ENCODE measurements at places on chromosomes 3 and 15.
A peak's percentile ranks its signal among the peaks of the same experiment; 100 is the strongest.

DNA sequence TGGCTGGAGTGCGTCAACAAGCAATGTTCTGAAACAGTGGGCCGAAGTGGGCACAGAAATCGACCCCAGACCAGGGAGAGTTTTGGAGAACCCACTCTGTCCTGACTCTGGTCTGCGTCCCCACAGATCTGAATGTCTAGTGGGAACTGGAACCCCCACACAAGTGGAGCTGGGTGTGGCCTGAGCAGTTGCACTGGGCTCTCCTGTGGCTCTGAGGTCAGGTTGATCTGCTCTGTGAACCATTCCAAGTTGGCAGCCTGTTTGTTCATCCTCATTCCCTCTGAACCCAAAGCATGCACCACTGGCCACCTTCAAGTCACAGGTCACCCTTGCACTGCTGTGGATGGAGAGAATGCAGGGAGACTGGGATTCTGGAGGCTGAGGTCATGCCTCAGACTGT, 60.5 kb downstream of the STARD5 start:
- DNase-seq = no peak

GRCh38 chr3:172800156-172800555, 49.6 kb downstream of the ECT2 start:
- no peak for DNase-seq

- no peak for DNase-seq
These were observed 636.4 kb downstream of the OTOL1 start for GRCh38 chr3:162132981-162133380.

- DNase-seq = no peak
These were observed 1035.9 kb downstream of the PLOD2 start for GRCh38 chr3:145124900-145125678.

GRCh38 chr15:82566690-82567089, 26.4 kb upstream of the RPS17 start:
- no peak for DNase-seq

DNA sequence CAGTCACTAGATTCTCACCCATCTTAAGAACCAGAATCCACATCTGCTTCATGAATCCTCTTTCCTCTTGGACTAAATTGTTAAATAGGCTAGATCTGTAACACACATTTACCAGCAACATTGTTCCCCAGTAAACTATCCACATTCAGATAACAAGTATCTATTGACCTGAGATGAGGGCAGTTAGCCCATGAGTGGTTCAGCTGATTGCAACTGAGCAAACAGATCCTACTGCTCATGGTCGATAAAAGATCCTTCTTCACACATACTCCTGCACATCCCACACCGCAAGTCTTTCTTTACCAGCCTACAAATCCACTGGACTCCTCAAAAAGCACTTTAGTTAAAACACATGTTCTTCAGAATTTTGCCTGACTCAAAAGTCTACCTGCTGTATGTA, 59.2 kb downstream of the UACA start:
- no peak for DNase-seq

DNA sequence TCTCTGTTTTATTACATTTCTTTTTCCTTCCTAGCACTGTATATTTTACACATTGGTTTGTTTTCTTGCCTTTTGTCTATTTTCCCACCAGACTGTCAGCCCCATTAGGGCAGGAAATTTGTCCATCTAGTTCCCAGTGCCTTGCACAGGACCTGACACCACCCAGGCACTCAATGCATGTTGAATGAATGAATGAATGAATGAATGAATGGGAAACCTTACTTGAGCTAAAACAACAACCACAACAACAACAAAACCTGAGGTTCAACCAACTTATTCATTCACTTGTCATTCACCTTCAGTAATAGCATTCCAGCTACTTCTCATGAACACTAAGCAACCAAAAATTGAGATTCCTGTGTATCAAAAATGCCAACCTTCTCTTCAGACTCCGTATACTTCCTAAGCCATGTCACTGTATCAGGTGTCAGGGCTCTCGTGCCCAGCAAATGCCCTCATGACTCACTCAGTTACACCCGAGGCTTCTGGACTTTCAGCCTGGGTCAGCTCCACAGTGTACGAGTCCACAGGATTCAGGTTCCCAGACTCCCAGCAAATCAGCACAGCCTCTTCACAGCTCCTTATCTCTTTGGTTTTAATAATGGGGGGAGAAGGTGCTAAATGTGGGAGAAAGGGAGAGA, 37.3 kb downstream of the FSD2 start:
- DNase-seq = no peak

- peak; percentile 30 for DNase-seq
These were observed 21.3 kb downstream of the VGLL3 start for GRCh38 chr3:86969500-86970189.

- no peak for DNase-seq
These were observed 439.7 kb upstream of the FRG2C start for GRCh38 chr3:75224412-75224811.

DNA sequence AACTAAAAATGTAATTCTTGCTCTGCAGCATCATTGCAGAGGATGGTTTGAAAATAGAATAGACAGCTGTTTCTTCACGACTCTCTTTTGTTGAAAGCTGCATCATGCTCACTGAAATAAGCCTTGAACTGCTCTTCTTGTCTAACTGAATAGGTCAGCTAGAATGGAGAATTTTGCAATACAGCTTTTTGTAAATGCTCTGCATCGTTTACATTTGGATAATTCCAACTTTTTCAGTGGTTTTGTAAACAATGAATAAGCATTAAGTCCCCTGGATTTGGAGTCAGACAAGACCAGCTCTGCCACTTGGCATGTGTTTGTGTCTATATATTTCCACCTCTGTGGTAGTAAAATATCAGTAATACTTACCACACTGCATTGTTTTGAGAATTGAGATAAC, 95.2 kb downstream of the PLSCR2 start:
- DNase-seq = no peak

DNA sequence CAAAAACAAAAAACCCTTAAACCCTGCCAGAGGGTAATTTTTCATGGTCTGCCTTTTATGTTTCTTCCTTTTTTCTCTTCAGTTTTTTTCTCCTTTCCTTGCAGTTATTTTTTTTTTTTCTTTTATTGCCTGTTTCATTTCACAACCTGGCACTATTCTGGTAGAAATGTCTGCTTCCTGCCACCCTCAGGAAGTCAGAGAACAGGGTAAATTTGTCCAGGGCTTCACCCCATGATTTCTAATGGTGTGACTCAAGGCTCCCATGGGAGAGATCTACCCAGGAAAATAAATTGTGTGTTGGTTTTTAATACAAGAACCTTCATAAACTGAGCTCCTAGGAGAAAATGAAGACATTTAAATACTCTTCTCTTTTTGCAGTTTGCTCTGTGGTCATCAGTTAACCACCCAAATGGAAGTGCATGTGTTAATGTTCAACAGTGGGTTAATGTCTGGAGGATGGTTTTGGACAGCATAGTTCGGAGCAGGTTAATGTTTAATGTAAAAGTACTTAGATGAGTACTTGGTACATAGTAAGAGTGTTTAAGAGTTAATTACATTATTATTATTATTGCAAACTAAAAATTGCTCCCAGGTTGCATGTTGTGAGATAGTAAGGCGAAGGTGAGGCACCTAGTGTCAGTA, 45.9 kb downstream of the CGNL1 start:
- no peak for DNase-seq

DNA sequence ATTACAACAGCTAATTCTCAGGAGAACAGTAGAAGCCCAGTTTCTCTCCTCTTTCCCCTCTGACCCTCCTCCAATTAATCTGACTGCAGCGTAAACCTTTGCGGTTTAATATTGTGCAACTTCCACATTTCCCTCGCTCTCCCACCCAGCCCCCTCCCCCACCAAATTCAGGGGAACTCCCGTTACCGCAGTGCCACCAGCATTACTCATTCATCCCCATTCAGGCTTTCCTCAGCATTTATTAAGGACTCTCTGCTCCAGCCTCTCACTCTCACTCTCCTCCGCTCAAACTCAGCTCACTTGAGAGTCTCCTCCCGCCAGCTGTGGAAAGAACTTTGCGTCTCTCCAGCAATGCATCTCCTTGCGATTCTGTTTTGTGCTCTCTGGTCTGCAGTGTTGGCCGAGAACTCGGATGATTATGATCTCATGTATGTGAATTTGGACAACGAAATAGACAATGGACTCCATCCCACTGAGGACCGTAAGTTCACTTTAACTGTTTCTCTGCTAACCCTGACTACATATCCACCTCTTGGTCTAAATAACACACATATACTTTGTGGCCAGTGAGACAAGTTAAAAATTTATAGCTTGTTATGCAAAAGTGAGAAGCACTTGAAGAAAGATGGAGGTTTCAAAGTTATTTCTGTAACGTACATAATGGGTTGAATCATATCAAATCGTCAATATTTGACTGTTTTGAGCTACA, at the start of gene PTX3:
PTX3 (plus strand) TSS at position 268 of the 709 bp plus-strand sequence; CDS start at position 352, 84 bp downstream.
- DNase-seq = peak; percentile 14

DNA sequence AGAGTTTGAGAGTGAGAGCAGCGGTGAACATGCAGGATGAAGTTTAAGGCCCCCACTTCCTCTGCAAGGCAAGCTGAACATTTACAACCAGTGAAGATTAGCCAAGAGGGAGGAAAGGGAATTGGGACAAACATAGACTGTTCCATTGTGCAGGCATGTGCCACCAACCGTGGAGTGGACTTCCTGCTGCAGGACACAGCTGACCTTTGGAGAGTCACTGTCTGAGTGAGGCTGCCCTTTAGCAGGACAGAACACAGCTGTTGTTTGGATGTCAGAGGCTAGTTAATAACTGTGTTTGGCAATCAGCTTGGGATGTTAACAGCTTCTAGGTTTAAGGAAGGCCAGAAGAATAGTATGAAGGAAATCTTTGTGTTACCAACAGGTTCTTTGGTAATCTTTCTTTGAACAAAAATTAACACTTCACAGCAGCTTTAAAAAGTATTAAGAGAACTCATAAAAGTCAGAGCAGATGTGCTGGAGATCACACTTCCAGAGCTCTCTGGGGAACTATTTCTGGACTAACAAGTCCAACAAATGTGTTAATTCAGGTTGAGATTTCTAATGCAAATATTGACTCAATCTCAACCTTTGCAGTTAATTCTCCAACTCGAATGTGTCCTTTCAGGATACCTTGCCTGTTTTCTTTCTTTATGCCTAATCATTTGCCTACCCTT, 31.4 kb downstream of the CTDSPL start:
- DNase-seq = no peak

- DNase-seq = no peak
These were observed 53.9 kb upstream of the PCSK6 start for GRCh38 chr15:101543431-101543830.

DNA sequence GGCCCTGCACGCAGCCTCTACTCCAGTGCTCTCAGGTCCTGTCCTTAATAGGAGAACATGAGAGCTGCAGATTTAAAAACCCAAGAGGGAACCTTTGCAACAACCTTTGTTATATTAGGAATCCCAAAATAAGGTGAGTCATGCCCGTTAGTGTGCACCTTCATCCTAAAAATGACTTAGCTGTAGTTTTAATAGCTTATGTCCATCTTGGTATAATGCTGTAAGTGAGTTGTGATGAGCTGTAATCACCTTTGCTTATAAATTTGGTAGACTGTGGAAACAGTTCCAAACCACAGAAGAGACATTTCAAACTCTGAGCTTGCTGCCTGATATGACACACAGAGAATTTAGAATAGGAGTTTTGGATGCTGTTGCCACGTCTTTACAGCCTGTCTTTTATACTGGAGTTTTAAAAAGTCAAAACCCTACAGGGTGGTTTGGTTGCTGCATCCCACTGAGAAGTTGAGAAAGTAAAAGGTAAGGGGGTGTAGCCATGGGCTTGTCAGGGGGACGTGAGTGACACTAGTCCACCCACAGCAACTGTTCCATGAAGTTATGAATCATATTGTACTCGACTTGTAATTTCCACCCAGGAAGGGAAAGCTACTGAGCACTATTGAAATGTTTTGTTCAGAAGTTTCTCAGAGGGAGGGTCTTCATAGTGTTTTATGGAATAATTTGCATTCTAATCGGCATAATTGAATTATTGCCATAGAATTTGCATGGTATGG, 27.4 kb upstream of the CD47 start:
- no peak for DNase-seq

GRCh38 chr15:23524816-23525215, 40.7 kb upstream of the MKRN3 start:
- no peak for DNase-seq

DNA sequence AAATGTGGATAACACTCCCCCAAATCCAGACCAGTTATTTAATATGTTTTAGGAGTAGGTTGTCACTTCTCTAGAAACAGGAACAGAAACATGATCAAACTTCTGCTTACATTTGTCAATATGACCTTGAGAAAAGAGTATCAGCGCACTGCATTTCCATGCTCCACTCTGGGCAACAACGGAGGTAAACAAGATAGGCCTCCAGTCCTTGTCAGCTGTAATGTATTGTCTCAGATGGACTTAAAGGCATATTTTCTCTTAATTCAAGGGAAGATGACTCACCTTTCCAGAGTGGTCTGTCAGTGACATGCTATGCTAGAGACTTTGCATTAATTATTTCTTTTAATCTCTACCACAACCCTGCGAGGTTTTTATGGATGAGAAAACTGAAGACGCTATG, 51.6 kb upstream of the TCF12 start:
- DNase-seq = no peak

- no peak for DNase-seq
These were observed 4.8 kb downstream of the AQP9 start for GRCh38 chr15:58142827-58143461.

GRCh38 chr3:170699158-170700053, 113.5 kb upstream of the SLC7A14 start:
- DNase-seq = no peak

DNA sequence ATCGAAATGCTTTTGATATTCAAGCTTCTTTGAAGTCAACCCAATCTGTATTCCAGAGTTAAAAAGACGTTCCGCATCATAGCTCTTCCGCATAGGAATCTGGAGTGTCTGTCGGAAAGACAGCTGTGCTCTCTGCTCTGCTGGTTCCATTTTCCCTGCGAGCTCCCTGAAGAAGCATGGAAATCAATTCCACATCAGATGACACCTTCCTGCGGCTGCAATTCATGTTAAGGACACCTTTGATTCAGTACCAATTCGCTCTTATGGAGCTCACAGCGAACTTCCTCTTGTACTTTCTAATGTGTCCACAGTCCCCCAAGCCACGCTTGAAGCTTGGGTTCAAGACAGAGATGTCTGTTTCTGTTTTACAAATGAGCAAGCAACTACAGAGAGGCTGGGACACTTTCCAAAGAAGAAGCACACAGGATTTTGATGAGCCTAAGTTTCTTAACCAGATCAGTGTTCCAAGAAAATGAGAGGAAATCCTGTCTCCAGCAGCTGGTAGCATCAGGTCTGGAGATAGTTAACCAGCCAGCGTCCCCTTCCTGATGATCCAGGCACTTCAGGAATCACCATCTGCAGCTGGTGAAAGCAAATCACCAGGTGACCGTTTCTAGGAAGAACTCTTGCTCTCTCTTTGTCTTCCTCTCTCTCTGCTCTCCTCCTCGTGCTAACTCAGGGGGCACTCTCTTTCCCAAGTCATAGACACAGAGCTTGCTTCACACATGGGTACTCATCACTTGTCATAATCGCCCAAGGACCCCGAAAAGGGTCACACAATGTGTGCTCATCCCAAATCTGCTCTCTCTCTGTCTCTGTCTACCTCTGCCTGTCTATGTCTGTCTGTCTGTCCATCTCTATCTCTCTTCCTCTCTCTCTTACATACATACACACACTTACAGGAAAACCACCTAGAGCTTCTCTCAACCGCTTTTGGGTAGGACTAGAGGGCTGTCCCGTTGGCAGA, 281.8 kb downstream of the FAM43A start:
- no peak for DNase-seq

Measured in activated CD4-positive, alpha-beta T cell treated with anti-CD3 and anti-CD28 coated beads, Interleukin-2, amount 50 U/mL, for 16 hours (primary cell).